SIG-M5 (cell line): ENCODE measurements at places on chromosomes 2 and 18.

- DNase-seq: no peak
Measured at GRCh38 chr2:159131914-159132281, 154.6 kb downstream of the WDSUB1 start.

DNA sequence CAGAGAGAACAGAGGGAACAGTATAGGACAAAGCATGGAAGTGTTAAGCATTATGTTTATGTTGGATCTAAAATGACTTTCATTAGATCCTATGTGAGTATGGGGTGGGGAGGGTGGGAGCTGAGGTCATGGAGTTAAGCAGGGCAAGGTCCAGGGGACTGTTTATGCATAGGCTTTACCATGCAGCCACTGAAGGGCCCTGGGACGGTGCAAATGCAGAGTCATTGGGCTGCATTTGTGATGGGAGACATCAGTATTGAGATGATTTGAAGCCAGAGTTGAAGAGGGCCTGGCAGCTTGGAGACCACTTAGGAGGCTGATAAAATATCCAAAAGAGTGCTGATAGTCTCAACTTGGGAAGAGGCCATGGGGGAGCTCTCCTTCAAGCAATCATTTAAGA, 22.7 kb downstream of the IL1RL2 start:
- DNase-seq: no peak

DNA sequence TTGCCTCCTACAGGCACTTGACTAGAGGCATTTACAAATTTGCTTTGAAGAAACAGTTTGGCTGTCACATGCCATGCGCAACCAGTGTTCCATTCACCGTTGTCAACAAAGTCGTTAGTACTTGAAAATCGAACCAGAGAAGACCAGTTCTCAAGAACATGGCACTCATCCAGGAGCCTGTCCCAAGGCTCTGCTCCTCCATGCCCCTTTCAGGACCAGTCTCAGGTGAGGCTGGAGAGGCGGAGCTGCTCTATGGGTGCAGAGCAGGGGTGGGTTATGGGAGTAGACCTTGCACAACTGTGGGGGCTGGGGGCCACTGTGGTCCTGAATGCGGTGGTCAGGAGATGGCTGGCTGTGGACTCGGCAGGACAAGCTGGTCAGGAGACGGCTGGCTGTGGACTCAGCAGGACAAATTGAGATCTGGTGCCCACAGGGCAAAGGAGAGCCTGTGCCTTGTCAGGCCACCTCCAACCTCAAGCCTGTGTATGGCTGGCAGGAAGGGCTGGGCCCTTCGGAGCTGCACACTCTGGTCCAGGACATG, 12.3 kb upstream of the ATP9B start:
- no peak for DNase-seq

DNA sequence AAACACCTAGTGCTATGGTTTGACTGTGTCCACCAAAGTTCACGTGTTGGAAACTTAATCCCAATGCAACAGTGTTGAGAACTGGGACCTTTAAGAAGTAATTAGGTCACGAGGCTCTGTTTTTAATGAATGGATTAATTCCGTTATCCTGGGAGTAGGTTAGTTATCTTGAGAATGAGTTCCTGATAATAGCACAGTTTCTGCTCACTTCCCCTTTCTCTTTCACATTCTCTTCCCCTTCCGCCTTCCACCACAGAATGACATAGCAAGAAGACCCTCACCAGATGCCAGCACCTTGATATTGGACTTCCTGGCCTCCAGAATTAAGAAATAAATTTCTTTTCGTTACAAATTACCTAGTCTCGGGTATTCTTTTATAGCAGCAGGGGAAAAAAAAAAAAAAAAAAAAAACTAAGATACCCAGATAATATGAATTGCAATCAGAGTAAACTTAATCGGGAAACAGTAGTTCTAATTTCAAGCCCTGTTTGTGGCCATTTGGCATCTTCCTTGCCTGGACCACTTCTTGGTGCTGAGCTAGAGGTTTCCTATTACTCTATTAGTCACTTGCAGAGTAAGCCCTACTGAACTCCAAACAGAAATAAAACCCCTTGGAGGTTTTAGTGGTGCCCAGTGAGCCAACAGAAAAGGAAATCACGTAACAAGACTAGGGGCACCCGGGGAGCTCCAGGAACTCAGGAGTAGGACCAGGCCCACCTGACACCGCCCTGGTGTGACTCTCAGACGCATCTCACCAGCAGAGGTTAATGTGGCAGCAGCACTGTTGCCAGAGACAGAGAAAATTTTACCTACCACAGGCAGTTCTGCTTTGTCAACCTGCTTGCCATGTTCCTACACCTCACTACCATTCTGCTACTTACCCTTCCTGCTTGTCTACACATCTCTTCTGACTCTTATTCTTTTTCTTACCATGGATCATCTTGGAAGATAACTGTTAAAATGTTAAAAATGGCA, 147.6 kb upstream of the CAB39 start:
- peak; percentile 65 for DNase-seq

DNA sequence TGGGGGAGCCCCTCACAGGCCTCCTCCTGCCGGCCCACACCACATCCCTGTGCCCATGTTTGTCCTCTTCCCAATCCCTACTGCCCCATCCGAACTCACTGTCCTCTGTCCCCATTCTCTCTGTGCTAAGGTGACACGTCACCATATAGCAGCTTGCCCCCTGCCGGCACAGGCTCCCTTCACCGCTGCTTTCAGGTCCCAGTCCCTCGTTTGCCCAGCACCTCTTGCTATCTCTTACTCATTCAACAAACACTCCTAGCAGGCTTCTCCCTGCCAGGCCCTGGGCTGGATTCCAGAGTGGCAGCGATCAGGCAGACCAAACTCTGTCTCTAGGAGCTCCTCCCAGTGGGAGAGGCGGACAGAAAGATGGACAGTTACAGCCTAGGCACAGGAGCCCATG, 74.3 kb downstream of the TFCP2L1 start:
- no peak for DNase-seq

DNA sequence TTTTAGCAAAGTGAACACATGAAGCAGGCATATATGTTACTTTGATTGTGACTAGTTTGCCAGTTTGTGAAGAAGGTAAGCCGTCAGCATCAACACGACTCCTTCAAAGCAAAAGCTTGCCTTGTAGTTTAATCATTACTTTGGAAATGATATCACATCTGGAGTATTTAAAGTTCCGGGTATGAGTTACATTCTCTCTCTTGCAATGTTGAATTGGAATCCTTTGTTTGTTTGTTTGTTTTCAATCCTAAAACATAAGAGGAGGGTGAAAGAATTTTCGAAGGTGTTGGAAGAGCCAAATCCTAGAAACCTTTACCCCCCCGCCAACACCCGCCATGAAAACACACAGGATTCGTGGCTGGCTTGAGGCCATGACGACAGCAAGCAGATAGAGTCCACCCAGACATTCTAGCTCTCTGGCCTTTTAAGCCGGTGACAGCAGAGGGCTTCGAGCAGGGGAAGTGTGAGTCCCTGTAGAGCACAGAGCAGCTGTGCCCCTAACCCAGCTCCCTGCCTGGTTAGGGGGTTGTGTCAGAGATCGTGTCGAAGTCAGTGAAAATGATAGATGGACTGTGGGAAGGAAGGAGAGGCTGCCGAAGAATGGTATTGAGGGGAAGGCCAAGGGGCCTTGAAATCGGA, 103.8 kb upstream of the SMIM21 start:
- no peak for DNase-seq

DNA sequence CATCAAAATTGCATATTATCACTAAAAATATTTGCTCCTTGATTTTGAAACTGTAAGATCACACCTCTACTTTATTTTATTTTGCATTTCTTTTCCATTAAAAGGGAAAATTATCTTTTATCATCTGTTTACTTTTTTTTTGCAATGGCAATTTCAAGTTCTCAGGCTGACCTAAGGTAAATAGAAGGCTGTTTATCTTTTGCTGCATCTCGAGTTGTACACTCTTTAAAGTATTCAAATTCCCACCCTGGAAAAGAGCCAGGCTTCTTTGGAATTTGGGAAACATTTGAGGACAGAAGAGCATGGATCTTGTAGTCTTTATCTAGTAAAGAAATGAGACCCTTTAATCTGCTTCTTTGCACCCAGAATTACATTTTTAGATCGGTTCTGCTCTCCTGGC, 645.7 kb downstream of the SLC4A3 start:
- DNase-seq: no peak

- no peak for DNase-seq
Measured at GRCh38 chr2:198168651-198169050, 364.3 kb downstream of the PLCL1 start.

- DNase-seq: no peak
Measured at GRCh38 chr2:19035238-19035637, 323.2 kb downstream of the OSR1 start.

GRCh38 chr18:3710712-3711301, 260.8 kb downstream of the TGIF1 start:
- no peak for DNase-seq

- no peak for DNase-seq
Measured at GRCh38 chr18:26757263-26758019, 108.1 kb downstream of the AQP4 start.

DNA sequence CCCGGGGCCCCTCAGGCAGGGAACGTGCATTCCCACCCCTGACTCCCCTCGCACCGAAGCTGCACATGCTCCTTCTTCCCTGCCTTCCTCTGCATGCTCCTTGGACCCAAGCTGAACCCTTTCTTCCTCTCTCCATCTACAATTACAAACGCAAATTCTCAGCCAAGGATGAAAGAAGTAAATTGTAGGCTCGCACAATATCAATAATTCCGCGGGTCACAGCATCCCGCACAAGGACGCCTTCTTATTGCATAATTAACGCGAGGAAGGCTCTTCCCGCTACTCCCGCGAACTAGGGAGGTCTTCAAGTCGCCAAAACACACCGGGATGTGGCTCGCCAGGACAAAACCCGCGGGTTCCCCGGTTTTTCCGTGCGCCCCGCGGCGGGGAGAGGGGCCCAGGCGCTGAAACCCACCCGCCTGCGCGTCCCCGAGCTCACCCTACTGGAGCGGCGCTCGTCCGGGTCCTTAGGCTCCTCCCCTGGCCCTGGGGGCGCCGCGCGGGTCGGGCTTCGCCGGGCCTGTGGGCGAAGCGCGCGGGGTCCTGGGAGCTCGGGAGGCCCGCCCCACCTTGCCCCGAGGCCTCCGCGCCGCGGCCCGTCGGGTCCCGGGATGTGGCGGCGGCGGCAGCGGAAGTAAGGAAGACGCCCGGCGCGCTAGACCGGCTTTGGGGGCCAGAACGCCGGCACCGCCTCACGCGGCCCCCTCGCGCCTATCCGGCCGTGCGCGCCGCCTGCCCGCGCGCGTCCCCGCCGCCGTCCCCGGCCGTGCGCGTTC, at the start of gene CHST10:
TSS of gene CHST10 (minus strand) at position 734 of the 776 bp plus-strand sequence. CDS start 10,993 bp downstream, outside the sequence.
- DNase-seq: no peak

DNA sequence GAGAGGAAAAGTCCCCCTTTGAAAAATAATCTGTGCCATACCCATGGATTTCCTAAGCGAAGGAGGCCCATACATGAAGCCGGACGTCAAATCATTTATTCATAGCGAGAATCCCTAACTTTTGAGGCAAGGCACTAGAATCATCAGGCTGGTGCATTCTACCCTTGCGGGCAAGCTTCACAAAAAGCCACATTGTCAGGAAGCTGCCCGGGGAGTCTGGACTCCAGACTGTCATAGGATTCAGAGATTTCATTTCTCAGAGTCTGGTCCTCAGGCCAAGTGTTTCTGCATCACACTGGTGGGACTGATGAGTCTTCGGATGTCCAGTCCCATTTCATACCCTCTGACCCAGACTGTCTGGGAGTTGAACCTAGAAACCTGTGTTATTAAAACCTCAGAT, 8.9 kb downstream of the SLC9A4 start:
- no peak for DNase-seq

GRCh38 chr2:31226266-31226665, 7.7 kb upstream of the EHD3 start:
- DNase-seq: no peak

- DNase-seq: no peak
Measured at GRCh38 chr2:197975931-197976519, 171.6 kb downstream of the PLCL1 start.

GRCh38 chr2:241034490-241035141, 36.2 kb downstream of the SNED1 start:
- DNase-seq: no peak

GRCh38 chr2:171347591-171348032, 86.2 kb downstream of the METTL8 start:
- no peak for DNase-seq
